NCI-H1436 (cell line): ENCODE measurements at places on chromosomes 2 and 18.

DNA sequence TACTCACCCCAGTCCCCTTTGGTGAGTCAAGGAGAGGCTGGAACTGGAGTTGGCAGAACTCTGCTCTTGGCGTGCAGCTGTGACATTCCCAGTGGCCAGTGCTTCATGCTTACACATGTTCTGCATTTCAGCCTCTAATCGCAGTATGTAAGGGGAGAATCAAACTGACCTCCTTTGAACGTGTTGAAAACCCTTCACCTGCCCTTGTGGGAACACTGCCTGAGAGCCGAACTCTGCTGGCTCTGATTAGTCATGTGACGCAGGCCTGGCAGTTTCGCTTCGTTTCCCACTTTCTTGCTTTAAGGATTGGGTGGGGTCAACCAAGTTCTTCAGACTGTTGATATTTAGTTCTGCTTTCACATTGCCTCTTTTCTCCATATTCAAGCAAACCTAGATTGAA is 173.8 kb upstream of the BCL2L11 start:
- no peak for DNase-seq

DNA sequence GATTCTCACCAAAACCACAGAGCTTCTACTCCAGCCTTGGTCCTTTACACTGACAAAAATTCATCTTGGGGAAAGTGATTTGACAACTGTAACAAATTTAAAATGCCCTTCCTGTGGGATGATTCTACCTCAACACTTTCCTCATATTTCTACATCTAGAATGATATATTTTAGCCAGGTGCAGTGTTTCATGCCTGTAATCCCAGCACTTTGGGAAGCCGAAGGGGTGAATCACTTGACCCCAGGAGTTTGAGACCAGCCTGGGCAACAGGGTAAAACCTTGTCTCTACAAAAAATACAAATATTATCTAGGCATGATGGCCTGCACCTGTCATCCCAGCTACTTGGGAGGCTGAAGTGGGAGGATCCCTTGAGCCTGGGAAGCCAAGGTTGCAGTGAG is 408.6 kb downstream of the CDH7 start:
- no peak for DNase-seq

- no peak for DNase-seq
Observed at GRCh38 chr2:70104231-70105111, 17.2 kb downstream of the PCBP1 start.

- no peak for DNase-seq
Observed at GRCh38 chr2:184589261-184589660, 9.1 kb upstream of the ZNF804A start.

GRCh38 chr2:72731116-72731515 is 94.7 kb downstream of the EXOC6B start:
- DNase-seq = no peak

GRCh38 chr2:99725820-99726219 is 236.0 kb upstream of the REV1 start:
- no peak for DNase-seq

GRCh38 chr2:143158551-143159485 is 29.6 kb downstream of the ARHGAP15 start:
- DNase-seq = no peak

DNA sequence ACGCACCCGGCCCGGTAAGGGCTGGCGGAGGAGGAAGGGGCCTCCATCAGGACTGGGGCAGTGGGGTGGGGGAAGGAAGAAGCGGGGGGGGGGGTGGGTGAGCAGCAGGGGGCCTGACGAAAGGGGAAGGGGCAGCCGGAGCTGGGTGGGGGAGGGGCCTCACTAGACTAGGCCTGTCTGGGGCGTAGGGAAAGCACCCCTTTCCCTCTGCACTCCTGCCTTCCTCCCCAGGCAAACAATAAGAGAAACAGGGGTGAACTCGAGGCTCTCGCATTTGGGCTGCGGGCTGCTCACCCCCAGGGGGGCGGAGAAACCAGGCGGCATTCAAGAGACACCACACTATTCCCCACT is 82.7 kb upstream of the POMC start:
- DNase-seq = no peak

GRCh38 chr2:3606370-3607201 is 11.7 kb downstream of the COLEC11 start:
- no peak for DNase-seq

GRCh38 chr2:101895819-101896322 is 95.9 kb upstream of the IL1R2 start:
- DNase-seq = no peak

DNA sequence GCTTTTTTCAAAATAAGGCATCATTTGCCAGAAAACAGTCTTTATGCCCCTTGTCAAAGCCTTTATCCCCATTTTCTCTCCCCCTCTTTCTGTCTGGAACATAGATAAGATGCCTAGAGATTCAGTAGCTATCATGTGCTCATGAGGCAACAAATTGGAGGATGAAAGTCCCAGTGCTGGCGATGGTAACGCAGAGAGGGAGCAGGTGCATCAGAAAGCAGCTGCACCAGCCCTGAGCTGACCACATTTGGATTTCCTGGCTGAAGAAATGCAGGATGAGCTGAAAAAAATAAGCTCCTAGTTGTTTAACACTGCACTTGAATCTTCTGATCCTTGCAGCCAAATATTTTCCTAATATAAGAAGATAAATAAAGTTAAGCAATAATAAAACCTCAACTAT is 48.0 kb downstream of the LOXHD1 start:
- no peak for DNase-seq

DNA sequence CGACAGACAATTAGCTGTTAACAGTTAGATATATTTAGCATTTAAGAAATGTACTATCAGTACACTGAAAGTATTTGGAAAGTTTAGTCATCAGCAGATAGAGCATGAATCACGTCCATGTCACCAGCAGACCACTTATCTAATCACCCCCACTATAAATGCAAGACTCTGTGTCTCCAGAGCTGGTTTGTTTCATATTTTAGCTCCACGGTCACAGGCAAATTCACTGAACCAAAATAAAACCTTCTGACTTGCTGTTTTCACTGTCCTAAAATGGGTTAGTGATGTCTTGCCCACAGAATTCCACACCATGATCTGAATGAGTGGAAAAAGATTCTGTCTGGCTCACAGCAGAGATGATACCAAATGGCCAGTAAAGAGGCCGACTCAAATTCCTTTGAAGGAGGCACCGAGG is 64.9 kb downstream of the CDH2 start:
- no peak for DNase-seq

DNA sequence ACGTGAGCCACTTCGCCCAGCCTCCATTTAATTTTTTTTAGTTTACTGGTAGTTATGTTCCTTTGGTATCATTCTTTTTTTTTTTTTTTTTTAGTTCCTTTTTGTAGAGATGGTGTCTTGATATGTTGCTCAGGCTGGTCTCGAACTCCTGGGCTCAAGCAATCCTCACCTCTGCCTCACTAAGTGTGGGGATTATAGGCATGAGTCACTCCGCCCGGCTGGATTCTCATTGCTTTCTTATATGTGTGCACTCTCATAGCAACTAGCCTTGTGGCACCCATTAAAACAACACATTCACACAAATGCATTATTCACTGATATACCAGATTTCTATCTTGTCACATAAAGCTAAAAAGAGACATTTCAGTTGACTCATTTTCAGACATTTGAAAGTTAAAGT is 4.2 kb downstream of the TTC27 start:
- DNase-seq = no peak

DNA sequence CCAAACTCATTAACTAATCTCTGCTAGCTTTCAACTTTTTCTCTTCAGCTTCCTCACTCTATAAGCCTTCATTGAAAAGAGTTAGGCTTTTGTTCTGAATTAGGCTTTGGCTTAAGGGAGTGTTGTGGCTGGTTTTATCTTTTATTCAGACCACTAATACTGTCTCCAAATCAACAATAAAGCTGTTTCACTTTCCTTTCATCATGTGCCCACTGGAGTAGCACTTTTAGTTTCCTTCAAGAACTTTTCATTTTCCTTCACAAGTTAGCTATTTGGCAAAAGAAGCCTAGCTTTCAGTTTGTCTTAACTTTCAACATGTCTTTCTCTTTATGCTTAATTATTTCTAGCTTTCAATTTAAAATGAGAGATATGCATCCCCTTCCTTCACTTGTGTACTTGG is 271.7 kb upstream of the FSIP2 start:
- DNase-seq = no peak

DNA sequence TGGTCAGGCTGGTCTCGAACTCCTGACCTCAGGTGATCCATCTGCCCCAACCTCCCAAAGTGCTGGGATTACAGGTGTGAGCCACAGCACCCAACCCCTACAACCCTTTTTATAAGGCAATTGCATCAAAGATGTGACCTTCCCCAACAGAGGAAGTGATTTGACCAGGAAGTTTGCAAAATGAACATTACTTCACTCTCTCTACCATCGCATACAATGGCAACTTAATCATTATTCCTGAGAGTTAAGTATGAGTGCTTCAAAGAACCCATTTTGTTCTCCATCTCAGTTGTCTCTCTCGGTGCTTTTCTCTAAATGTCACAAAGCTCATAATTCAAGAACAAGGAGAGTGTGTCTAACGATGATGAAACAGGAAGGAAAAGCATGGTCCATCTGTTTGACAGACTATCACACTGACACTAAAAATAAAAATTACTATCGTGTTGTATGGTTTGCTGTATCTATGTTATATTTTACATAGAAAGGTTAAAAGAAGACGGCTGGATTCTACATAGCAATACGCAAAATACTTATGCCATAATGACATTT is 18.1 kb upstream of the CREG2 start:
- DNase-seq = no peak

- DNase-seq = peak; percentile 4
Observed at GRCh38 chr2:207528980-207529329, 807 bp upstream of the CREB1 start.

GRCh38 chr2:30417253-30417652 is 29.8 kb upstream of the LCLAT1 start:
- no peak for DNase-seq

DNA sequence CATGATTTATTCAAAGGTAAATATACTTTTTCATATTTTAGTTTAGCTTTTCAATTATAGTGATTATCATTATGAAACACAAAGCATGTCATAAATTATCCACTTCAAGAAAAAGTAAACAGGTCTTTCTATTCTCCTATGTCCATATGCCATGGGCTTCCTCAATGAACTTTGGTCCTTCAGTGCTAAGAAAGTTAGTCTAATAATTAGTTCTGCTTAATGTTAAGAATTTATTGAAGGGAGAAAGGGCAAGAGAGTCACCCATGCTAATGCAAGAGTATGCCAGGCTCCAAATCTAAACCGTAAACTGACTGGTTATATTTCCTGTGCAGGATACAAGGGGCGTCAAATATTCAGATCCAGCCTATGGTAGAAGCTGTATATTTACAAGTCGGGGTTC is 96.2 kb downstream of the GORASP2 start:
- no peak for DNase-seq

GRCh38 chr2:222594679-222595078 is 61.2 kb downstream of the FARSB start:
- DNase-seq = no peak

DNA sequence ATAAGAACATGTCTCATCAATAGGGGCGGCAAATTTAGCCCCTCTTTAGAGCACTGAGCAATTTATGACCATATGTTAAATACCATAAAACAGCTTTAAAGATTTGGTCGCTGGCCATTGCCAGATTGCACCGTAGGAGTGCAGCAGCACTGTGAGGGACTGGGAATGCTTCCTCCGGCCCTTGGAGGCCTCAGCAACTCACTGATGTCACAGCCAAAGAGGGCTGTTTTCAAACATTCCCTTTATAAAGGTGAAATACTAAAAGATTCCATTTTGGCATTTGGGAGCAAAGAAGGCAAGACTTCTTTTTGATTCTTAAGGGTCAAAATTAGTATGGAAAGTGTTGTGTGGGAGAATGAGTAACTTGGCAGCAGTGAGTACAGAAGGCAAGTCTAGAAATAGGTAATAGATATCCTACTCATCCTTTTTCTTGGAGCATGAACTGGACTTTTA is 63.7 kb downstream of the BABAM2 start:
- no peak for DNase-seq

DNA sequence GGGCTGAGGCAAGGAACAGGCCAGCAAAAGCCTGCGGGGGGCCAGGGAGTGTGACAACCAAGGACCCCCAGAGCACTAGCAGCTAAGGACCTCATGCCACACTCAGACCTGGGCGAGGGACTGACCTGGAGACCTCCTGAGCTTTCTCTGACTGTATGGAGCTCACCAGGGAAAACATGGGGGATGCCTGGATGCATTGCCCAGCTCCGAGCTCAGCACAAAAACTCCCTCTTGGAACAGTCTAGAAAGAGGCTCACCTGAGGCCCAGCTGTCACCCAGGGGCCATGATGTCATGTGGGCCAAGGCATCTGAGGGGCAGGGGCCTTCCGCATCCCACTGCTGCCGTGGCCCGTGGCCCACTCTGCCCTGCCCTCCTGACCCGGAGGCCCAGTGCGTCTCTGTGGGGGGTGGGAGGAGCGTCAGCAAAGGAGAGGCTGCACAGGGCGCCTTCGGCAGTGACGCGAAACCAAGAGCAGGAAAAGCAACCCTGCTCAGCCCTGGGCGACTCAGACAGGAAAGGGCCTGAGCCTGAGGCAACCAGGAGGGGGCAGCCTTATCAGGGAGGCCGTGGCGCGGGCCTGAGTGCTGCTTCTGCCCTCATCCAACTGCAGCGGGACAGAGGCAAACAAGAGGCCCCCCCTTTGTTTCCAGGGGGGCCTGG is 57.3 kb upstream of the ALPP start:
- no peak for DNase-seq

- DNase-seq = no peak
Observed at GRCh38 chr18:44883671-44884070, 203.0 kb downstream of the SETBP1 start.

DNA sequence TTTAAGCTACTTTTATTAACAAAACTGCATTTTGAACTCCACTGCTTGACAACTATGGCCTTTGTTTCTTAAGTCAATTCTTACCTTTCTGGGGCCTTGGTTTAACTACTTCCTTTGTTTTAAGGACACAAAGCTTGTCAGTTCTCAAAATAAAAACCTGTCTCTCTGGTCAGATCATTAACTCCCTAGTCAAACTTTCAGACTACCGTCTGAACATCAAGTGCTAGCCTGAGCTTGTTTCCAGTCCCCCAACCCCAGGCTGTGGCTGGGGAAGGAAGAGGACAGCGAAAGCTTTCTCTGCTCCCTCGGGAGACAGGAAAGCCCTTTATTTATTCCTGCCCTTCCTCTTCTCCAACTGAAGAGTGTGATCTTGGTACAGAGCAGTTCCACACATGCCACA is 1.7 kb downstream of the SH3YL1 start:
- DNase-seq = no peak

DNA sequence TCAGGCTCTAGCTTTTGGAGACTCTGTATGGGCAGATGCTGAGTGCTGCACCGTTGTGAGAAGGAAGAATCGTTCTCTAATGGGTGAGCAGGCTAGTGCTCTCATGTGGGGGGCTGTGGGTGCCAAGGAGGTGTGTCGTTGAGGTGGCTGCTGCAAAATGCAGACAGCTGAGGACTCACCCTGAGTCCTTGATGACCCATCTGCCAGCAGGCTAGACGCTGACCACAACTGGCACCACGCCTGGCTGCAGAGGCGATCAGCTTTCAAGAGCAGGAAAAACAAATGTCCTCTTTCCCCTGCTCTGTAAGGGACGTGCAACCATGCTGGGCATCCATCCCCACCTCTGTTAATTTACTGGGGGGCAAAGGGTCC is 48.2 kb downstream of the HAUS1 start:
- no peak for DNase-seq
